Ovary (tissue), 10 donors: ENCODE measurements at places on chromosomes 6 and 20. TPM values are rescaled to one million over a fixed set of nuclear protein-coding genes. Genes with fewer than 3 reads are reported as not detected.

- DNase-seq, result no peak
Measured at GRCh38 chr20:8532169-8532568, 400.1 kb downstream of the PLCB1 start.

GRCh38 chr6:40760887-40761286 is 173.7 kb upstream of the LRFN2 start:
- no peak for DNase-seq

DNA sequence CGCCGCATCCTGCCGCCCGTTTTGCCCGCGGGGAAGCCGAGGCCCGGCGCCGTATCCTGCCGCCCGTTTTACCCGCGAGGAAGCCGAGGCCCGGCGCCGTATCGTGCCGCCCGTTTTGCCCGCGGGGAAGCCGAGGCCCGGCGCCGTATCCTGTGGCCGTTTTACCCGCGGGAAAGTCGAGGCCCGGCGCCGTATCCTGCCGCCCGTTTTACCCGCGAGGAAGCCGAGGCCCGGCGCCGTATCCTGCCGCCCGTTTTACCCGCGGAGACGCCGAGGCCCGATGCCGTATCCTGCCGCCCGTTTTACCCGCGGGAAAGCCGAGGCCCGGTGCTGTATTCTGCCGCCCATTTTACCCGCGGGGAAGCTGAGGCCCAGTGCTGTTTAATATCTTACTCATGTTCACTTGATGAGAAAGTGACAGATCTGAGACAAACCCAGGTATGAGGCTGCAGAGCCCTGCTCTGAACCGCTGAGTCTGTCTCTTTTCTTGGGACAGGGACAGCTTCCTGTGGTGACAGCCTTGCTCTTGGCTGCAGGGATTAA is 129.4 kb downstream of the CDH26 start:
- no peak for DNase-seq

Gene CNBD2
- 6.7 TPM for polyA plus RNA-seq

Gene PPP1R3G
- 0.90 TPM for polyA plus RNA-seq

DNA sequence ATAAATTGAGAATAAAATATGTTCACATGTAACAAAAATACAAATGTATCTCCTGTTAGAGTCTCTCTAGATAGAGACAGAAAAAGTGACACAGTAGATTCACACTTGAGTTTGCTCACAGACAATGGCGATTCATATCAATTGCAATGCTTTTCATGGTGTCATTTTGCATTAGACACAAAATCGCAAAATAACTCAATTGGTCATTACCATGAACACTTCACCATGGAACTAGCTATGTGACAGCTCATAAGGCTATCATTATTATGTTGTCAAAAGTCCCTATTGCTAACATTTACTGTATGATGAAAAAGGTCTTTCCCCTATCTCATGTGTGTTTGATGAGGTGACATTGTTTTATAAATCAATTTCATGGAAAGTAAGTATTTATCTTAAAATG is 249.5 kb upstream of the AGPAT4 start:
- DNase-seq, result no peak

- DNase-seq, result no peak
Measured at GRCh38 chr20:6094063-6094462, 28.8 kb downstream of the FERMT1 start.

GRCh38 chr6:163414117-163414945 is at the start of gene QKI:
Gene QKI, plus strand, starts transcription at chr6:163414718. Its CDS starts 476 bp downstream, at chr6:163415194.
- peak; percentile 85 for DNase-seq

DNA sequence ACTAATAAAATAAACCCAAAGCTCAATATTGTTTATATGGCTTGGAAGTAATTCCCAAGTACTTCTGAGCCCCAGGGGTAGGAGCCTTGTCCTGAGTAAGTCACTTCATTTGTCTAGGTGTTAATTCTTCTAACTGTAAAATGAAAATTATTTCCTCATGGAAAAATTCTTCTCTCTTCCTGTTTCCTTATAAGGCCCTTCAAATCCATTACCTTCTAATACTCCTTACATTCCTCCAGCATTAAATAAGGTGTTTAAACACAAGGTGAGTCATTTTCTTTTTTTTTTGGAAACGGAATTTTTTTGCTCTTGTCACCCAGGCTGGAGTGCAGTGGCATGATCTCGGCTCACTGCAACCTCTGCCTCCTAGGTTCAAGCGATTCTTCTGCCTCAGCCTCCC is 41.9 kb downstream of the PRR18 start:
- DNase-seq, result no peak

DNA sequence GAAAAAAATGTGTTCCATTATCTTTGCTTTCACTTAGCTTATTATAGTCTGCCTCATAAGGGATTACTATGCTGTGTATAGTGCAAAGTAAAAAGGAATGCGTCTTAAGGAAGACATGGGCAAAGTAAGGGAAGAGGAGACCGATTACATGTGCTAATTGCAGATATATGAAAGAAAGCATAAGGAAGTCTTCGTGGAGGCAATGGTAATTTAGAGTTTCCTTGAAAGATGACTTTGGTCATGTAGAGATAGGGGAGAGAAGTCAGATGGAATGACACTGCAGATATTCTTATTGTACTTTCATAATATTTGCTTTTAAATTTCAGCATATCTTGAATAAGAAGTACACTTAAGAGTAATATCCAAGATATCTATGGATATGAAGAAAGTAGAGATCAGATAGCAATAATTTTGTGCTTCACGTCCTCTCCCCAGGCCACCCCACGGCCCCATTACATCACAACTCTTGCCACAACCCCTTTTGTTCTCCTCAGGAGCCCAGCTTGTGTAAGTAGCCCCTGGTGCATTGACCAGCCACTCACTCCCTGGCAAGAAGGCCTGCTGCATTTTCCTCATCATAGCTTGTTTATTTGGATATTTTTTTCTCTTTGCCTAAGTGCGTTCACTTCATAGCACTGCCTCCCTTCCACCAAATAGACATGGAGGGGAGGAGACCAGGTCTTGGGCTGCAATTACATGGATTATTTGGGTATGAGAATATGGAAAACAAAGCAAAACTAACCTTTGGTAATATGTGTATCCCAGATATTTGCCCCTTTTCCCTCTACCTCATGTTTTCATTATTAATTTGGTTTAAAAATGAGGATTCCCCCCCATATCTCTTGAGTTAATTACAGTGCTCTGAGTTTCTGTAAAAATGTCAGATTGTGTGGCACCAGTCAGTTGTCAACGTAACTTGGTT is 30.7 kb upstream of the COL10A1 start:
- no peak for DNase-seq
